ENCODE measurements at places on chromosomes 4 and X.

GRCh38 chr4:2411786-2412510, 6.5 kb downstream of the ZFYVE28 start:
- no peak for DNase-seq

DNA sequence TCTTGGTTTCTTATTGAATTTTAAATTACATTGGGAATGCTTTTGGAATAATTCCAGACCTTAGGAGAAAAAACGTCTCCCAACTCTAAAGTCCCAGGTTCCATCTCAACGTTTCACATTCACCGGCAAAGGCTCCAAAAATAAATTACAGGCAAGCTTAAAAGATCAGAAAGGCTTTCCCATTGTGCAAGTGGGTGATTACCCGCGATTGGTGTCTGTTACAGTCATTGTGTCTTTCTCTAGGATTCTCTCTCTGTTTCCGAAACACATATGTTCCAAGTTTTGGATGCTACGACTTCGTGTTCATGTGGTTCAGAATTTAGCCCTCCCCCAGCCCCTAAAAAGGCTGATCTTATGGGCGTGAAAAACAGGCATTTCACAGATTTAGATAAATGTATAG, 41.8 kb downstream of the PALLD start:
- DNase-seq = no peak

GRCh38 chr4:101993002-101993841, 202.7 kb downstream of the BANK1 start:
- DNase-seq = no peak

DNA sequence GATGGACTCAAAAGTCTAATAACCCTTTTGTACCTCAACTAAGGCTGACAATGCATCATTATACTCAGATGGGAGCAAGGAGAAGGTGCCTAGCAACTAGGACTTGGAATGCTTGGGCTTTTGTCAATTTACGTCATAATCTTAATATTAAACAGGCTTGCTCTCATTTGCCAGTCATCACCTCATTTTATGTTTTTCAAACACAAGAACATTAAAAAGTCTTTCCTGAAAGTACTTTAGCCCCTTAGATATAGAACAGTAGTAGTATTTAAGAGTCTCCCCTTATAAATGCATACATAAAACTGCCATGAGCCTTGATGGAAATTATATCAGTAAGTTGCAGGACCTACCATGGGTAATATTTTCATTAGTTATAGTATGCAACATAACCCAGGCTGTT, 150.7 kb upstream of the INTU start:
- no peak for DNase-seq

- no peak for DNase-seq
These were observed 894.8 kb upstream of the EPHA5 start for GRCh38 chr4:66564901-66565651.

GRCh38 chrX:140163371-140164159, 198.2 kb upstream of the CXorf66 start:
- no peak for DNase-seq

DNA sequence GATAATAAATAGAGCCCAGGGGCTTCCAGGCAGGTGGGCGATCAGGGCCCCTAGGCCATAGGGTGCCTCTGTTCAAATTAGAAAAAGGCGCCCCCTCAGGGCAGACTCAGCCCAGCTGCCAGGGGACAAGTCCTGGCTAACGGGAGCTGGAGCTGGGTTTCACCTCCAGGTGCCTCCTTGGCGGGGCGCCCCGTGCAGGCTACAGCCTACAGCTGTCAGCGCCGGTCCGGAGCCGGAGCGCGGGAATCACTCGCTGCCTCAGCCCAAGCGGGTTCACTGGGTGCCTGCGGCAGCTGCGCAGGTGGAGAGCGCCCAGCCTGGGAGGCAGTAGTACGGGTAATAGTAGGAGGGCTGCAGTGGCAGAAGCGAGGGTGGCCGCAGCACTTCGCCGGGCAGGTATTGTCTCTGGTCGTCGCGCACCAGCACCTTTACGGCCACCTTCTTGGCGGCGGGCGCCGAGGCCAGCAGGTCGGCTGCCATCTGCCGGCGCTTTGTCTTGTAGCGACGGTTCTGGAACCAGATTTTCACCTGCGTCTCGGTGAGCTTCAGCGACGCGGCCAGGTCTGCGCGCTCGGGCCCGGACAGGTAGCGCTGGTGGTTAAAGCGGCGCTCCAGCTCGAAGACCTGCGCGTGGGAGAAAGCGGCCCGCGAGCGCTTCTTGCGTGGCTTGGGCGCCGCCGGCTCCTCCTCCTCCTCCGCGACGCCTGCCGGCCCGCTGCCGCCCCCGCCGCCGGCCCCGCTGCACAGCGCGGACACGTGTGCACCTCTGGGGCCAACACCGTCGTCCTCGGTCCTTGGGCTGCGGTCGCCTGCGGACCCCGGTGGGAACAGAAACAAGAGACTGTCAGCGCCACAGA, 2.4 kb downstream of the NKX3-2 start:
- no peak for DNase-seq

DNA sequence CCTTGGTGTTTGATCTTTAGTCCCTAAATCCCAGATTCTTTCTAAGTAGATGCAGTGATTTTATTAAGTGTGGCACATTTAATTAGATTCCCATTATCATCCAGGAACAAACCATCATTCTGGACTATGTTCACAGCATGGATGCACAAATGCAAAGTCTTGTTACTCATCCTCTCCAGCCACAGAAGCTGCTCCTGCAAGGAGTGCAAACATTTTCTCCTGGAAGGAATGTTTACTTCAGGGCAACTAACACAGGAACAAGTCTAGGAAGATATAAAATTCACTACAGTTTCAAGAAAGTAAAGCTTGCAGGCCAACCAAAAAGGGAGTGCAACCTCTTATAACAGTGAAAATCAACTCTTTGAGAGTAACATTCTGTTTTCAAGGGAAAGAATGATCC, 106.0 kb downstream of the IQCM start:
- DNase-seq = no peak

- no peak for DNase-seq
These were observed 162.9 kb downstream of the SMIM20 start for GRCh38 chr4:26076896-26077295.

GRCh38 chrX:103417370-103417769, 41.0 kb downstream of the BEX3 start:
- no peak for DNase-seq

DNA sequence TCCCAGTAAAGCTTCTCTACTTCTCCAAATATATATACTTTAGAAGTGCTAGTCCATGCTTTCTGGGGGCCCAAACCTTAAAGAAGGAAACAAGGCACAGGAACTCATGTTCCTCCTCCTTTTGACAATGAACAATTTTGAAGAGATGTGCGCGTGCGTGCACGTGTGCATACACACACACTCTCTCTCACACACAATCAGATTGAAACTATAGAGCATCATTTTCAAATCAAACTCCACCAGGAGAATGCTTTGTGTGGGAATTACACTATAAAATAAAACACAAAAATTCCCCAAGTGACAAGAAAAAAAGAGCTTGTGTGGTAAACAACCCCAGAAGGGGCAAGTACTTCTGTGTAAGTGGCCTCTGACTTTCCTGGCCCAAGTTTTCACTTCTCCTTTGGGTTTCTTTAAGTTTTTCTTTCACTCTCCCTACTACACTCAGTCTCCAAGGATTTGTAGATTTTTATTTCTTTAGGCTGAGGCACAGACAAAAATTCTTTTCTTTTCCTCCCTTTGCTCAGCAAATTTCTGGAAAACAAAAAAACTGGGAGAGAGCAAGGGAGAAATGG, 46.6 kb upstream of the SHISA3 start:
- DNase-seq = no peak

DNA sequence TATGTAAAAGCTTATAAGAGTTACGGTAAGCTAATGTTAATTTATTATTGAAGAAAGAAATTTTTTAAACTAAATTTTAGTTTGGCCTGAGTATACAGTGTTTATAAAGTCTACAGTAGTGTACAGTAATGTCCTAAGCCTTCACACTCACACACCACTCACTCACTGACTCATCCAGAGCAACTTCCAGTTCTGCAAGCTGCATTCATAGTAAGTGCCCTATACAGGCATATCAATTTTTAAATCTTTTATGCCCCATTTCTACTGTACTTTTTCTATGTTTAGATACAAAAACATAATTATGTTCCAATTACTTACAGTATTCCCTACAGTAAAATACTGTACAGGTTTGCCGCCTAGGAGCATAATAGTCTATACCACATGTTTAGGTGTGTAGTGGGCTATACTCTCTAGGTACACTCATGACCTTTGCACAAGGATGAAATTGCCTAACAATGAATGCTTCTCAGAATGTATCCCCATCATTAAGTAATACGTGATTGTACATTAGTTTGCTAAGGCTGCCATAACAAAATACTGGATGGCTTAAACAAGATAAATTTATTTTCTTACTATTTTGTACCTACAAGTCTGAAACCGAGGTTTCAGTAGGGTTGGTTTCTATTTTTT, 333.8 kb upstream of the PCDH7 start:
- DNase-seq = no peak

GRCh38 chr4:14025111-14025510, 397.6 kb upstream of the BOD1L1 start:
- no peak for DNase-seq

DNA sequence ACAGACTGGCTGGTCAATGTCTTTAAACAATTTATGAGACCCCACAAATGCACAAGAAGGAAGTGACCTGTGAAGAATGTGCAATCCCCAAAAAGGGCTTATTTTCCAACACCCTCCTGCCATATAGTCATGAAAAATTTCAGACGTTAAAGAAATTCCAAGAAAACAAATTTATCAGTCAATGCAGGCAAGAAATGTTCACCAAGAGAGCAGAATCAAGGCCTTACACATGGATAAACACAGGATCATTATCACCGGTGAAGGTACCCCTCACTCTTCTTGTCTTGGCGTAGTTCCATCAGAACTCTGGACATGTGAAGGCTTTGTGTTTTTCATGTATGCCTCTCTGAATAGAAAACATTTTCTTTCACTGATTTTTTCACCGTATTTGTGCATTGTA, 186.7 kb upstream of the GALNTL6 start:
- no peak for DNase-seq

GRCh38 chr4:80434238-80434637, 98.7 kb downstream of the CFAP299 start:
- DNase-seq = no peak

DNA sequence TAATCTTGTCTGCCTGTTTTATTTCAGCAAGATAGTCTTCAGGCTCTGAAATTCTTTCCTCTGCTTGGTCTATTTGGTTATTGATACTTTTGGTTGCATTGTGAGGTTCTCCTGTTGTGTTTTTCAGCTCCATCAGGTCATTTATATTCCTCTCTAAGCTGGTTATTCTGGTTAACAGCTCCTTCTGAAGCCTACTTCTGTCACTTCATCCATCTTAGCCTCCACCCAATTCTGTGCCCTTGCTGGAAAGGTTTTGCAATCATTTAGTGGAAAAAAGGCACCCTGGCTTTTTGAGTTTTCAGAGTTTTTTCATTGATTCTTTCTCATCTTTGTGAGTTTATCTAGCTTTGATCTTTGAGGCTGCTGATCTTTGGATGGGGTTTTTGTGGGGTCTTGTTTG, 647.7 kb downstream of the SPRY1 start:
- no peak for DNase-seq

GRCh38 chr4:144579411-144580030, 66.4 kb upstream of the HHIP start:
- DNase-seq = no peak

DNA sequence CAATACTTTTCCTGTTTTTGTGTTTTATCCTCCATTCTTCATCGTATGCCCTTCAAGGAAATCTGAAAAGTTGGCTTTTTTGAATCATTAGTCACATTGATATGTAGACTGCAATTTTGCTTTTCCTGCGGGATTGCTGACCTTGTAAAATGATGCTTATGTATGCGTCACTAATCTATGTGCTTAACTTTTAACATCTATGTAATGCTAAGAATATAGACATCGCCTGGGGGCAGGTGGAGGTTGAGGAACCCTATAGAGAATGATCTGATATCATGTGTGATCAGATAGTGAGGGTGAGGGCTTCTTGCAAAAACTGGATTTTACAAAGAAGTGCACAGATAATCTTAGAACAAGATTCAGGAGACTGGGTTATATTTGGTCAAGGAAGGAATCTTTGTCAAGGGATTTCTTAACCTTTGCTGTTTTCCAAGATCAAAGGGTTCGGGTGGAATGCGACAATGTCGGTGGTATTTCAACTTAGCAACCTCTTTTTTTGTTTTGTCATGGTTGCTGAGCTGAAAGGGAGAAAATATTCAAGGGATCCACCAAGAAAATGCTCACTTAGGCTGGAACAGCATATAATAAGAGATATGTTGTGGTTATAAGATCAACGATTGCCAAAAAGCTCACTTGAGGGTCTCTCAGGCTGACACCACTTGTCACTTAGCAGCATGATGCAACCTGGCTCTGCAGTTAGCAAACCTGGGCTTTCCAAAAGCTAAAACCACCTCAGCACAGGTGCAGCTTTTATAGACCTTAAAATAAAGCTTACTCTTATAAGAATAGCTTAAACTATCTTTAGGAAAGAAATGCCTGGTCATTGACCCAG, 70.6 kb upstream of the PUDP start:
- no peak for DNase-seq

DNA sequence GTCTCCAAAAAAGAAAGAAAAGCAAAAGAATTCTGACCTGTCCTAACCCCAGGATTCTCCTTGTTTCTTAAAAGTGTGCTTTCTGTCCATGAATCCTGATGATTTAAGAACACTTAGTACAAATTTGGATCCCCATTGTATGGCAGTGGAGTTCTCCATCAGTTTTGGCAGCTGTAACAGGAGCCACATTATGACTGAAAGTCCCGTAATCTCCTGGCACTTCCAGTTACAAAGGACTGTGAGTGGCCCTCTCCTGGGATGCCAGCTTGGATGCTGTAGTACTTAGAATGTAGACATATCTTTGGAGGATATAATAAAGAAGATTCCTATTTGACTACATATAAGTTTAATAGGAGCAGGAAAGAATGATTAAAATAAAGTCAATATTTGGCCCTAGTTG, 20.6 kb downstream of the AP1AR start:
- DNase-seq = no peak

GRCh38 chr4:52628974-52629373, 30.1 kb downstream of the USP46 start:
- DNase-seq = no peak

DNA sequence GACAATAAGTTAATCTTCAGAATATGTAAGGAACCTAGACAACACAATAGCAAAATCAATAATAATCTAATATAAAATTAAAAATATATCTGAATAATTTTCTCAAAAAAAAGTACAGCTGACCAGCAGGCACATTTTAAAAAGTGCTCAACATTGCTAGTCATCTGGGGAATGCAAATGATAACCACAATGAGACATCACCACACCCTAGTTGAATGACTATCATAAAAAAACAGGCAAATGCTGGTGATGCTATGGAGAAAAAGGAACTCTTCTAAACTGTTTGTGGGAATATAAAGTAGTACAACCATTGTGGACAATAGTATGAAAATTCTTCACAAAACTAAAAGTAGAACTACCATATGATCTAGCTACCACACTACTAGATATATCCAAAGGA, 956.9 kb upstream of the NDST4 start:
- no peak for DNase-seq

DNA sequence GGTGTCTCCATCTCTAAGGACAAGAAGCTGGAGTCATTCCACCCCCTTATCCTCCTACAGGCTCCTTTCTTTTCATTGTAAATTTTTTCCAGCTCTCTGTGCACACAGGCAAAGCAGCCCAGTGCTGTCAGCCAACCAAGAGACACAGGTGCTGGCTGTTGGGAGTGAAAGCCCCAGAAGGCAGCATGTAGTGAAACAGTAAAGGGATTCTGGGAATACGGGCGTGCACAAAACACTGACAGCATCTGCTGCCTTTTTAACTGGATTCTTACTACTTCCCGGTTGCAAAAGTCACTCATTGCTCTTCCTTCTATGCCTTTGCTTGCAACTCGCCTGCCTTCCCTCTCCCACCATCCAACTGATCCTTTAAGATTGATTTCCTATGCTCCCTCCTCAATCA, 208.6 kb upstream of the PRPS2 start:
- no peak for DNase-seq

GRCh38 chrX:18949944-18950301, 34.0 kb downstream of the PHKA2 start:
- DNase-seq = no peak
